K562 (cell line): ENCODE measurements at places on chromosomes 7 and 10. TPM values are rescaled to one million over a fixed set of nuclear protein-coding genes. Genes with fewer than 3 reads are reported as not detected.

DNA sequence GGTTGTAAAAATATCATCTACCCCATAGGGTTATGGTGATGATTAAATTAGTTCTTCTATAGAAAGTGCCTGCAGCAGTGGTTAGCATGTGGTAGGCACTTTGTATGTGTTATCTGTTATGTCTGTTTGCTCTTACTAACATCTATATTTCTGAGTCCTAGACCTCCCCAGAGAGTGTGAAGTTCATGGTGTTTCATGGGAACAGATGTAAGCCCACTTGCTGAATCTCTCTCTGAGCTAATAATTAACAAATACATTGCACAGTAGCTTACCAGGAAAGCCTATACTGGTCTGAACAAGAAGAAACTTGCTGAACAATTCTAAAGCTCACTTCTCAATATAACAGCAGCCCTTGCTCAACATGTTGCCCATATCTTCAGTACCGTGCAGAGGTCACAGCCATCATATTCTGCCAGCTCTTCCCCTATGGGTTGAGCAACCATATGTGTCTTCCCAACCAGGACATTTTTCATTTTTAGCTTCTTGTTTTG lies 100.1 kb downstream of the NPSR1 start:
- DNase-seq: no peak
- no peaks in the 10 kb centered on the region for H3K36me3 ChIP-seq
- H3K4me3 ChIP-seq: no peak overlapping the region
- H3K27ac ChIP-seq: no peak overlapping the region

DNA sequence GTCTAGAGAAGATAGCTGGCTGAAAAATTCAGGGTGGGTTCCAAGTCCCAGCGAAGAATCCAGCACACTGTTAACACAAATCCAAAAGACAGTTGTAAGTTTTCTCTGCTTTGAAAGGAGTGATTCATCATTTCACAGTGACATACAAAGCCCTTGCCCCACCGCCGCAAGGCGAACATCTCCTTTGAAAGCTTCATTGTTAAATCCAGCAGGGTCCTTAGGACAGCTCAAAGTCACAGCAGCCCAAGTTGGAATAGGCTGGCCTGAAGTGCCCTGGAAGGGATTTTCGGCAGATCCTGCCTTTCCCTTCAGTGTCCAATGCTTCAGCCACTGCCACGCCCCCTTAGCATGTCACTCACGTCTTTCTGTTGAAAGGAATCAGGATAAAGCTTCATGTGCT lies 526.1 kb downstream of the CALN1 start:
- DNase-seq: no peak
- no peak overlapping the region for H3K4me3 ChIP-seq

GRID2IP gene
- not detected in 2 replicates for total RNA-seq

FAM13C gene
- total RNA-seq: not detected in 2 replicates

DNA sequence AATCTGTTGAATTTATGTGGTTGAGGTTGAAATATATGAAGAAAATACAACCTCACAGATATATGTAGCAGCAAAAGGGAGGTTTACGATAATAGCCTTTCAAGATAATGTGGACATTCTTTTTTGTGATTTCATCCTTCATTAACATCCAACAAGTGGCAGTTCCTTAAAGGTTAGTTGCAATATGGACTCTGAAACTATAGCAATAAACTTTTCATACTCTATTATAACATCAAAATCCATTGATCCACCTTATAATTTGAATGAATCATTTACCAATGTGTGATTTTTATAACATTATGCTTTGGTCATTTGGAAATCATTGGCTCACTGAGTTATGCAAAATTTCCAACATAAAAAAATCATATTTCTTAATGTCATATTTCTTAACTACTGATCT lies 200.8 kb upstream of the CSTF2T start:
- no peaks in the 10 kb centered on the region for H3K36me3 ChIP-seq
- H3K4me3 ChIP-seq: no peak overlapping the region
- H3K27me3 ChIP-seq: no peaks in the 10 kb centered on the region
- DNase-seq: no peak
- no peak overlapping the region for H3K27ac ChIP-seq
